ENCODE measurements at places on chromosomes 7 and 10. TPM values are rescaled to one million over a fixed set of nuclear protein-coding genes. Genes with fewer than 3 reads are reported as not detected.

Gene ST8SIA6
- total RNA-seq = not detected

Gene OR2A12
- total RNA-seq = not detected

Gene GIMAP4
- not detected for total RNA-seq

DNA sequence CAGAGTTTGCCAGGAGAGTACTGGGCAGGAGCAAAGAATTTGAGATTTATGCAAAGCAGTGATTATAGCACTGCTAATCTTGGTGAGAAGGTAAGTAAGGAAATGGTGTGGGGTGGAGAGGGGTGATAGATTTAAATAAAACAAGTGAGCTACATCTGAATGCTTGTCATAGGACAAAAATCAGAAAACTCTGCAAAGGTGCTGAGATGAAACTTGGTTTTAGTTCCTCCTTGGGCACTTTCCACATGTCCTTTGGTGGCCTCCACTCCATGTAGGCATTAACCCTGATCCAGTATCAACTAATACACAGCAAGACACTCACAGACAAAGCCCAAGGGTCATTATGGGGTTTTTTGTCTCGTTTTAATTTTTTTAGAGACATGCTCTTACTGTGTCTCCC lies 25.7 kb upstream of the FAM107B start:
- no peaks in the 10 kb centered on the region for H3K4me1 ChIP-seq
- no peak overlapping the region for H3K4me3 ChIP-seq
- H3K27ac ChIP-seq = no peak overlapping the region

- peaks cover 29% of the 10 kb centered on the region for H3K4me1 ChIP-seq
- H3K36me3 ChIP-seq = no peaks in the 10 kb centered on the region
- no peak for DNase-seq
Measured at GRCh38 chr7:107712896-107713295, 31.0 kb upstream of the CBLL1 start.

DNA sequence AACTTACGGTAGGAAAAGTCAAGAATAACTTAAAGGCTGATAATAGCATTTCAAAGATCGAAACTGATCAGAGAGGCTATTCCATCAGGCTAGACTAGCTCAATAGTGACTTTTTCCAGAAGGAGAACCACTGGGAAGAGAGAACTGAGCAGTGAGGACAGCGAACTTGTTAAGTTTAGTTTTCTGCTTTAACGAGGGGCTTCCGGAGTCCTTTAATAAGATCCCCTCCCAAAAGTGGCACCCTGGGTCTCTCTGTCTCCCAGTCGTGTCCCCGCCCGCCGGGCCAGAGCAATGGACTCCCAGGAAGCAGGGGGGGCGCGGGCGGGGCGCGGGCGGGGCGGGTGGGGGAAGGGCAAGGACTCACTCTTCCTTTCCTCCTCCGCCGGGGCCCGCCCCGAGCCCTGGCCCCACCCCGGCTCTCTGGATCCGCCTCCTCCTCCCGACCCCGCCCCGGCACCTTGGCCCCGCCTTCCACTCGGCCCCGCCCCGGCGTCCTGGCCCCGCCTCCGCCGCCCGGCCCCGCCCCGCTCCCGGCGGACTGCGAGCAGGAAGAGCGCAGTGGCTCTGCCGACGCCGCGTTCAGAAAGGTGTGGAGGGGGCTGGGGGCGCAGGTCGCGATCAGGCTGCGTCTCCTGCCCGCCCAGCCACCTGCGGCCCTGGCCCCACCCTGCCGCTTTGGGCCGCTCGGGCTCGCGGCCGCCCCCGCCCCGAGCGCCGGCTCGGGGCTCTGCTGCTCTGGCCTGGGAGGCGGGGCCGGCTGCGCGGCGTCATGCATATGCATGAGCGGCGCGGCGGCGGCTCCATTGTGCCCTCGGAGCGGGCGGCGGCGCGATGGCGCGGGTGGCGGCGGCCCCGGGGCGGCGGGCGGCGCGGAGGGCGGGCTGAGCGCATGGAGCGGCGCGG lies at the start of gene ZMIZ2:
ZMIZ2 (plus strand) TSS at position 803 of the 903 bp plus-strand sequence. CDS start 7,403 bp downstream, outside the sequence.
- H3K27me3 ChIP-seq = no peaks in the 10 kb centered on the region
- peaks cover 39% of the 10 kb centered on the region for H3K4me1 ChIP-seq
- peak; percentile 81 for DNase-seq

DNA sequence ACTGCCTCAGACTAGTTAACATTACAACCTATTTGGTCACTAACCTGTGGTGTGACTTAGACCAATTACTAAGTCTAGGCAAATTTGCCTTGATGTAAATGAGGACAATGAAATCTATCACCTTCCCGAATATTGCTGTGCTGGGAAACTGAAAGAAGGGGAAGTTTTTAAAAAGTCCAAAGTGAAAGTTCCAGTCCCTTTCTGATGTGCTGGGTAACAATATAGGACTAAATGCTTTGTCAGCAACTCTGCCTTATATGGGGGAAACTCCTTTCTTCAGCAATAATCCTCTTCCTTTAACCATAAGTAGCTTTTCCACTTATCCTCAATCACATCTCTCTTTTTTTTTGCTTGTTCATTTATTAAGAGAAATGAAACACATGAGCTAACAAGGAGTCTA lies 3.9 kb downstream of the PIK3AP1 start:
- no peak for DNase-seq
- no peak overlapping the region for H3K4me3 ChIP-seq
- no peak overlapping the region for H3K27ac ChIP-seq
- no peaks in the 10 kb centered on the region for H3K36me3 ChIP-seq
- H3K27me3 ChIP-seq = peaks cover 21% of the 10 kb centered on the region
- H3K4me1 ChIP-seq = peaks cover 23% of the 10 kb centered on the region

GRCh38 chr7:150325110-150325611 lies 1.8 kb upstream of the ACTR3C start:
- no peaks in the 10 kb centered on the region for H3K36me3 ChIP-seq
- peaks cover 10% of the 10 kb centered on the region for H3K4me1 ChIP-seq
- peaks cover 8% of the 10 kb centered on the region for H3K27me3 ChIP-seq
- no peak overlapping the region for H3K4me3 ChIP-seq
- no peak for DNase-seq
- H3K27ac ChIP-seq = no peak overlapping the region

DNA sequence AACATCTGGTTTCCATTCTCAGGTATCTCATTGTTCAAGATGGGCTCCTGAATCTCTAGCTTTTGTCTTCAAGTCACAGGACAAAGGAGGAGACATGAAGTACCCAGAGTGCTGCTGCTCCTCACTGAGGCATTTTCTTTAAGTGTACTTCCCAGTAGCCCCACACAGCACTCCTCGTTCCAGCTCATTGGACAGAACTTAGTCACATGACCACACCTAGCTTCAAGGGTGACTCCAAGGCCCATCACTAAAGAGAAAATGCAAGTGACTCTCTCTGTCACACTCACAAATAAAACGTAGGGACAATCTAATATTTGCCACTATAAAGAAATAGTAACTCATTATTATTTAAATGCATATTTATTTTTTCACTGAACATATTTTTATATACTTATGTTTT lies 58.3 kb upstream of the NEUROD6 start:
- H3K27me3 ChIP-seq = no peaks in the 10 kb centered on the region
- no peak overlapping the region for H3K4me3 ChIP-seq
- H3K4me1 ChIP-seq = no peaks in the 10 kb centered on the region

DNA sequence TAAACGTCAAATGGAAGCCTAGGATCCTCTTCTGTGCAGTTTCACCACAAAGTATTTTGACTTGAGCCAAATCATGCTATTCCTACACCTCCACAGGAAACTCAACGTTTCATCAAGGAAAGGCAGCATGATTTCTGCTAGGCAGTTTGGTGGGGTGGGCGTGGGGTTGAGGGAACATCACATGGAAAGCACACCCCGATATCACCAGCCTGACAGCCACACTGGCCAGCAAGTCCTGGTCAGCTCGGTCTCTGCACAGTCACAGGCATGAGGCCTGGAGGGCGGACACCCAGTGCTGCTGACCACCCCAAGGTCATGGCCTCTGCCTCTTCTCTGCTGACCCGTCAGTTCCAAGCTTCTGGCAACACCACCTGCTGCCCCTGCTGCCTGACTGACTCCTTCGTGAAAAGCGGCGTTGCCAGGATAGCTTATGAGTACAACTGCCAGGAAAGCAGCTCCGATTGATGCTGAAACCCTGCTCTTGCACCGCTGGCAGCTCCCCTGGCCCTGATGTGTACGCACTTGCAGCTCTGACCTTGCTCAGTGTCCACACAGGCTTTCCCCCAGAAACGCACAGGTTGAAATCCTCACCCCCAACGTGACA lies 171.5 kb downstream of the DIP2C start:
- H3K4me1 ChIP-seq = peaks cover 31% of the 10 kb centered on the region
- H3K36me3 ChIP-seq = no peaks in the 10 kb centered on the region
- DNase-seq = no peak
- H3K27ac ChIP-seq = no peak overlapping the region
- no peak overlapping the region for H3K4me3 ChIP-seq
